ENCODE measurements at places on chromosomes 4 and X.

GRCh38 chrX:17390419-17390850, 15.4 kb downstream of the NHS start:
- no peak for DNase-seq

DNA sequence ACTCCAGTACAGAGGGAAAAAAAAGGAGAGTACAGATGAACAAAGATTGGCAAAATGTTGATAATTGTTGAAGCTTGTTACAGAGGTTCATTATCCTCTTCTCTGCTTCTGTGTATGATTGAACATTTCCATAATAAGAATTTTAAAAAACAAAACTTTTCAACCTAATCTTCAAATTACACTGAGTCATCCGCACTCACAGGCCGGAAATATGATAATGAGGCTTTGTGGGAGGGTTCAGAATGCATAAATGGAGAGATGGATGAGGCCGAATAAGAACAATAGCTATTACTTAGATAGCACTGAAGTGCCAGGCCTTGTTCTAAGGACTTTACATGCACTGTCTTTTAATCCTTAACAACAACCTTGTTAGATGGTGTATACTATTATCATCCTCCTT, 4.6 kb upstream of the ERCC6L start:
- no peak for DNase-seq

DNA sequence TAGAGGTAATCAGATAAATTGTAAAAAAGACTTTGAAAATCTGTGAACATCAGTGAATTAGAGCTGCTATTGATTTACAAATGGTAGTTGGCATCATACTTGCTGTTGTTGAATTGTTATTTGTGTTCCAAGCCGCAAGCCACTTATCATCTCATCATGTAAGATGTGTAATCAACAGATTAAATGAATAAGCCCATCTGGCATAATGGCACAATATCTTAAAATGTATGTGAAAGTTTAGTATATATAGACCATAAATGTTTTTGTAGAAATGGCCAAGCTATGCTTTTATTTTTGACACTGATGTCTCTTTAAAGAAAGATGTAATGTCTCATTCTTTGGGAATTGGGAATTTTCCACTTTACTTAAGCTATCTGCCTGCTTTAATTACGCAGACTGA, 682.6 kb upstream of the GNPDA2 start:
- no peak for DNase-seq

DNA sequence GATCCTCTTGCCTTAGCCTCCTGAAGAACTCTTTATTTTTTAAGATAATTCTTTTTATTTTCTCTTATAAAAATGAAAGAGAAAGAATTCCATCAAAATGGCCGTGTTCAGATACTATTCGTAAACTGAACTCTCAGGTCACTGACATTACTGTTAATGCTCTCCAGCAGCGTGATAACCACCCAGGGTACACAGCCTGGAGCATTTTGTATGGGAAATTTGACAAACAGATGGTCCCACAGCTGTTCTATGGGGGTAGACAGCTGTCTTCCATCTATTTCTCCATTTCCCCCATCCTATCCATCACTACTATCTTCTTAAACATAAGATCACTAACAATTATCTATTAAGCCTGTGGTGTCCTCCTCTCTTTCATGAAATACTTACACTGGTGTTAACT, 47.8 kb downstream of the SYNPO2 start:
- DNase-seq, result no peak

DNA sequence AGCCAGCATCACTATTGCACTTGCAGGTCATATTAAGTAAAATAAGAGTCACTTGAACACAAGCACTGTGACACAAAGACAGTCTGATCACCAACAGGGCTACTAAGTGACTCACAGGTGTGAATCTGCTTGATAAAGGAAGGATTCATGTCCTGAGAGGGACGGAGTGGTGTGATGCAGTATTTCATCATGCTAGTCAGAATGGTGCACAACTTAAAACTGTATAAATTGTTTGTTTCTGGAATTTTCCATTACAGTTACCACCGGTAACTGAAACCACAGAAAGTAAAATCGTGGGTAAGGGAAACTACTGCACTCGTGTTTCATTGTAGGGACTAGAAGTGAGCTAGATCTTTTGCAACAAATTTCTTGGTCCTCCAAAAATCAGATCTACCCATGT, 109.7 kb downstream of the ELOVL6 start:
- no peak for DNase-seq

- no peak for DNase-seq
Observed at GRCh38 chr4:40507977-40508376, 121.7 kb downstream of the RBM47 start.

DNA sequence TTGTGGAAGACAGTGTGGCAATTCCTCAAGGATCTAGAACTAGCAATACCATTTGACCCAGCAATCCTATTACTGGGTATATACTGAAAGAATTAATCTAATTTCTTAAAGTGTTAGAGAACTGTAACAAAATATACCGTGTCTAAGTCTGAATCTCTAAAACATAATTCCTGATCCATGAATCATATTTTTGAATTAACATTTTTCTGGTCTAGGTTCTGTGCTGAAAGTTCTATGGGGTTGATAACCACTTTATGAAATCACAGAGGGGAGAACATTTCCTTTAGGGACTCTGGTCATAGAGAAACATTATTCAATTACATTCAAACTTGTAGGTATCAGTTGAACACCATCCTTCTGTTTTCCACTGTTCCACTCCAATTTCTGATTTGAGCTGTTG, 91.9 kb upstream of the ETNPPL start:
- DNase-seq, result no peak

DNA sequence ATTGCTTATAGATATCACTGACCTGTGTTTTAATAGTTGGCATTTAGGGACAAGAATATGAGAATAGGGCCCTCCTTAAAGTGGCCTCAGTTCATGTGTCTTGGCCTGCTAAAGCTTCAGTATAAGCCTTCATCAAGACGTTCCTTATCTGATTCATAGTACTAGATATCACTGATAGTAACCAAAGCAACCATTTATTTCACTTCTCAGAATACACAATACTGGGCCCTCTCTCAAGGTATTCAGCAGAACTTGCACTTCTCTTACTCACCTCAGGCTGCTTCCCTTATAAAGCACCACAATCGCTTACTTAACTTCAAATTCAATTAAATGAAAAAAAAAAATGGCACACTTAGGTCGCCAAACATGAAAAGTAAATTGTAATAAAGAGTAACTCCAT, 259.4 kb upstream of the PCDH7 start:
- no peak for DNase-seq

DNA sequence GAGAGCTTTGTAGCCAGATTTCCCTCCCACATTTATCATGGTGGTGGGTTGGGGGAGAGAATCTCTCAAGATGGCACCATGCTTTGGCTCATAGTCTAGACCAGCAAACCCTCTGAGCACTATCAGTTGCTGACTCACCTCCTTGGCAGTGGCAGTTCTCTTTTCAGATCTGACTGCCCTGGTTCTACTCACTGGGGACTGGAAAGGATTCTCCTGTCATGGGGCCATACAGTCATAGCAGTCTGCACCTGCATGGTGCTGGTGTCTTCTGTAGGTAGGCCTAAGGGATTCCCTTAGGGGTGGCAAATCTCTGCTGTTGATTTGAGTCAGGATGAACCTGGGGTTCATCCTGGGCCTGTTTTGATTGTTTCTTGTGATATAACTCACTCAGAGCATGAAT, 2.6 kb downstream of the TEX13B start:
- DNase-seq, result no peak

GRCh38 chrX:115906881-115907280, 263.7 kb upstream of the AGTR2 start:
- no peak for DNase-seq

DNA sequence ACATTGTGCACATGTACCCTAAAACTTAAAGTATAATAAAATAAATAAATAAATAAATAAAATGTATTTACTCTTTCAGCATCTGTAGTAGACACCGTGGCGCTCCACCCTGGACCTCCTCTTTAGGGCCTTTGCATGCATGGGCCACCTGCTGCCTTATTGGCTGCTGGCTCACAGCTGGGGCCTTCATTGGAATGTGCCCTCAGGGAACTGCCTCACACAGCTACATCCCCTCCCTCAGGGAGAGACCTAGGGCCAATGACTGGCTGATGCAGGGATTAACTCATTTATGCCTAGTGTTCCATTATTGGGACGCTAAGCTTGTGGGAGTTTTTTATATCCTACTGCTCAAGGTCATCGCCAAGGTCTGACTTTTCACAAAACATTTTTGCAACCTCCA, 302.9 kb upstream of the FTHL17 start:
- DNase-seq, result no peak

GRCh38 chr4:147678106-147678505, 5.9 kb downstream of the PRMT9 start:
- DNase-seq, result no peak

DNA sequence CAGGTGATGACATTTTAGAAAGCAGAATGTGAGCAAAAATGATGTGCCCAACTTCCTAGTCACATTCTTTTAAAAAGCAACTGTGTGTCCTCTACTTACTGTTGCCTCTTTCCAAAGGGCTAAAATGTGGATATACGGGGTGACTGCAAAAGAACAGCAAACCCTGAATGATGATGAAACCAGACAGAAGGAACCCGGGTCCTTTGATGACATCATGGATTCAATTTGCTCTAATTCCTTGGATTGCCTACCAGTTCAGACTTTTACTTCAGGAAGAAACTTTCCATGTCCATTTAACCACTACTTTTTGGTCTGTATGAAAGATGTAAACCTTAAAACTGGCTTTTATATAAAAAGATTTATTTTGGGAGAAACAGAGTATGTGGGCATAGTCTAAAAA, 190.9 kb upstream of the MAB21L2 start:
- no peak for DNase-seq

DNA sequence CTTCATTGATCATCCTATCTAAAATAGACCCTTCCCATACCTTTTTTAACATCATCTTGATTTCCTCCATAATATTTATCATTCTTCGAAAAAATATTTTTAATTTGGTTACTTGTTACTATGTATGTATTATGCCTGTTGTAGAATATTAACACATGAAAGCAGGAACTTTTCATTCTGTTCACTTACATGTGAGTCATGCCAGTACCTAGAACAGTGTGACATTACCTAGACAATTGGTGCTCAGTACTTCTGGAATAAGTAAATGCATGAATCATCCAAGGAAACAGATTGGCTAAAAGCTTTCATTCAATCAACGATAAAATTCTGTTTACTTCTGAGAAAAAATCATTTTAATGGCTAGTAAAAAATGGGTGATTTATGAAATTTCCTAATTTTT, 76.4 kb downstream of the CXXC4 start:
- DNase-seq, result no peak

GRCh38 chr4:61950625-61951024, 750.5 kb downstream of the ADGRL3 start:
- DNase-seq, result no peak

DNA sequence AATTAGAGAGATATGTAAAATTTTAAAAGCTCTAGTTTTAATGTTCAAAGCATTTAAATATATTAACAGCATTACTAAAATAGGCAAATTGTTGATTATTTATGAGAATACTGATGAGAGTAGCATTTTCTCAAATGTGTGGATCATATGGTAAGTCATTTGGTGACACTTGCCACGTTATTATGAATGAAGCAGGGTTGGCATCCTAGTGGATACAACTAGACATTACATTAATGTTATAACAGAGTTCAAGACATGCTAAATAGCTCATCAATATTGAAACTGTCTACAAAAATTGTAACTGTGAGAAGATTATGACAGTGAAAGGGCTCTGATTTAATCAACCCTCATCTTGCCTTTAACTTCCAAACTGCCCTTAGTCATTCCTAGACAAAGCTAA, 171.1 kb downstream of the PDGFC start:
- DNase-seq, result no peak

GRCh38 chrX:41314204-41314603, 19.8 kb upstream of the DDX3X start:
- no peak for DNase-seq

- no peak for DNase-seq
Observed at GRCh38 chr4:1803523-1804423, 10.7 kb downstream of the FGFR3 start.

DNA sequence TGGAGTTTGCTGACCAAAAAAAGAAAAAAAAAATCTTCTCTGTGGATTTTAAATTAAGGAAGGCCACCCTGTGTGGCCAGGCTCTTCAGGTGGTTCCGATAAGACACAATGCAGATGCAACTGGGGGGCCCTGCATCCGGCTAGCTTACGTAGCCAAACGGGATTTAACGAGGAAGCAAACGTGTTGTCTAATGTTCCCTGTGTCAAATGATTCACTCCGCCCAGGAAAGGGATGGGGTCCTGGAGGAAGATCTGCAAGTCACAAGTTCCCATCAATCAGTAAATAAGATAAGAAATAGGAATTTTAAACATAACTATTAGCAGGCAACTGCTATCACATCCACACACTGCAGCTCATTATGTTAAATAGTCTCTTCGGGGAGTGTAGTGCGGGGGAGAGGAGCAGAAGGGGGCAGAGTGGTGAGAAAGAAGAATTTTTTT, 216.4 kb upstream of the GYPA start:
- DNase-seq, result no peak

GRCh38 chr4:152010710-152011079, 249.9 kb upstream of the GATB start:
- no peak for DNase-seq

- no peak for DNase-seq
Observed at GRCh38 chr4:47930971-47931804, 16.8 kb upstream of the NFXL1 start.

GRCh38 chr4:528835-529234, 29.8 kb downstream of the PIGG start:
- no peak for DNase-seq

DNA sequence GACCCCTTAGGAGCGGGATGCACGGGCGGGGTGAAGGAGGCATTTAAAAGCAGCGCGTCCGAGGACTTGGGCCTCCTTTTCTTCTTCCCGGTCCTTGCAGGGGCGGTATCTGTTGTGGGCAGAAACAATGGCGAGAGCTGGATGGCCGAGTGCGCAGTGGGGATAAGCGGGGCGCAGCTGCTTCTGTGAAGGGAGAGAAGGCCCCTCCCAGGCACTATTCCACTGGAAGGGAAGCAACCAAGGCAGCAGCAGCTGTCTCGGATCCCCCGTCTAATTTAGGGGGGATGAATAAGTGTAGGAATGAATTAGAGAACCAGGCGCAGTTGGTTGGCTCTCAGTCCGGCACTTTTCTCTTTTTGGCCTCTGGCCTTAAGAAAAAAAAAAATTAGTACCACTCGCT, 995 bp downstream of the SMARCA5 start:
- peak; percentile 20 for DNase-seq

- no peak for DNase-seq
Observed at GRCh38 chr4:152360045-152360410, 175.9 kb downstream of the FBXW7 start.

GRCh38 chr4:154120690-154121345, 331.9 kb upstream of the SFRP2 start:
- no peak for DNase-seq

GRCh38 chrX:40008791-40009461, 88.8 kb downstream of the BCOR start:
- DNase-seq, result no peak
